Smooth muscle cell of the pulmonary artery (primary cell): ENCODE measurements at places on chromosomes 16 and 17. TPM values are rescaled to one million over a fixed set of nuclear protein-coding genes. Genes with fewer than 3 reads are reported as not detected.

RPS6KB1 gene
- total RNA-seq, result 19.5 and 25.3 TPM in 2 replicates

TMEM114 gene
- total RNA-seq, result not detected in 2 replicates

AOC2 gene
- 0.79 and 0.85 TPM in 2 replicates for total RNA-seq

FAM20A gene
- 0.17 and 8.7 TPM in 2 replicates for total RNA-seq

ZNF205 gene
- total RNA-seq, result 12.4 and 16.0 TPM in 2 replicates

C17orf50 gene
- not detected in 2 replicates for total RNA-seq

MFAP4 gene
- 39.1 and 59.7 TPM in 2 replicates for total RNA-seq

AANAT gene
- not detected in 2 replicates for total RNA-seq

KRTAP2-3 gene
- 0.56 TPM in 1 of 2 replicates, not detected in the other for total RNA-seq

MILR1 gene
- 2.3 and 15.9 TPM in 2 replicates for total RNA-seq

CHD9 gene
- 53.8 and 56.8 TPM in 2 replicates for total RNA-seq

PIMREG gene
- total RNA-seq, result 5.4 and 15.2 TPM in 2 replicates

OR2C1 gene
- 0.26 TPM in 1 of 2 replicates, not detected in the other for total RNA-seq

OTOP2 gene
- total RNA-seq, result not detected in 2 replicates

PABPN1L gene
- not detected in 2 replicates for total RNA-seq

PLA2G10 gene
- not detected in 2 replicates for total RNA-seq

KRTAP4-5 gene
- not detected in 2 replicates for total RNA-seq

JMJD6 gene
- total RNA-seq, result 22.4 and 23.0 TPM in 2 replicates

SEPTIN12 gene
- total RNA-seq, result not detected in 2 replicates
